ENCODE measurements at places on chromosomes 1 and 21.

DNA sequence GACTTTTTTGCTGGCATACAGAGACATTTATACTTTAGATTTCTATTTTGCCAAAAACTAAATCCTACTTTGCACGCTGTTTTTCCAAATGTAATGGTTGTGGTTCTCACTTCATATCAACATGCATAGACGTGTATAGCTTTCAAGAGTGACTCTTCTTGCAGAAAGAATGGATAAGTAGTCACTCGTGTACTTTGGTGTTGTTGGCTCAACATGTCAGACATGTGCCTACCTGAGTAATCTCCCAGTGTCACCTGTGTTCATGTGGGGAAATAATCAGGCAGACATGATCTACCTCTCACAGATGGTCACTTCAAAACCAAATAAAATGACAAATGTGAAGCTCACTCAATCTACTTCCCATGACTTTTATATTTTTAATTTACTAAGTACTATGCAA, 73.1 kb downstream of the GPR88 start:
- no peak for DNase-seq

DNA sequence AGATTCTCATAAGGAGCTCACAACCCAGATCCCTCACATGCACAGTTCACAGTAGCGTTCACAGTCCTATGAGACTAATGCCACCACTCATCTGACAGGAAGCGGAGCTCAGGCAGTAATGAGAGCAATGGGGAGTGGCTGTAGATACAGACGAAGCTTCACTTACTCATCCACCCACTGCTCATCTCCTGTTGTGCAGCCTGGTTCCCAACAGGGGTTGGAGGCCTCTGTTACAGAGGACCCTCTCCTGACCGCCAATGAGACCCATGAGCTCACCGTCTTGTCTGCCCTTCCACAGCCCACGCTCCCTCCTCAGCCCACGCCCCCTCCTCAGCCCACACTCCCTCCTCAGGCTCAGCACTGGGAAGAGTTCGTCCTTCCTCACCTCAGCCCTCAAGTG, 39.6 kb downstream of the RSPH1 start:
- DNase-seq, result no peak

- no peak for DNase-seq
Measured at GRCh38 chr21:38790961-38791360, 14.8 kb upstream of the ETS2 start.

DNA sequence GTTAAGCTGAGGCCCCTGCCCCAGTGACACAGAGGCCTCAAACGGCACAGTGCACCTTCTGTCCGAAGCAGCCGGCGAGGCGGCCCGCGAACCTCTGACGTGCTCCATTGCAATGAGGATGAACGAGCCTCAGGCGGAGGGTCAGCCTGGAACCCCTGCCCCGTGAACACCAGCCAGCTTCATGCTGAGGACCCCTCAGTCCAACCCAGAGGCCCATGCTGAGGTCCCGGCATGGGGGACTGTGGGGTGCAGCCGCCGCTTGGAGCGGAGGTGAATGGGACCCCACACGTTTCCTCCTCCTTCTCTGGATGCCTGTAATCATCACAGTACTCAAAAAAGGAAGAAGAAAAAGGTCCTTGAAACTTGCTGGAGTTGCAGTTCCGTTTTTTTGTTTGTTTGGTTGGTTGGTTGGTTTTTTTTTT, 62.1 kb downstream of the PRKCZ start:
- DNase-seq, result no peak
